Activated CD4-positive, alpha-beta T cell treated with anti-CD3 and anti-CD28 coated beads, Interleukin-2, amount 10 ng/mL, durations not matched to agents 7 days and 5 days (primary cell): ENCODE measurements at places on chromosomes 3 and 15. TPM values are rescaled to one million over a fixed set of nuclear protein-coding genes. Genes with fewer than 3 reads are reported as not detected.

The RPL32 gene
- total RNA-seq, result 2,113 TPM

The OXSM gene
- total RNA-seq, result 12.8 TPM

The PYGO1 gene
- 0.06 TPM for total RNA-seq

The P2RY13 gene
- total RNA-seq, result not detected

The MB21D2 gene
- total RNA-seq, result 6.6 TPM

The DPPA4 gene
- total RNA-seq, result not detected

The GOLGA6L7 gene
- not detected for total RNA-seq

The HHLA2 gene
- 3.0 TPM for total RNA-seq

The XCR1 gene
- not detected for total RNA-seq

The PXYLP1 gene
- total RNA-seq, result 11.9 TPM

The SELENOK gene
- total RNA-seq, result 48.0 TPM

The ASTE1 gene
- 15.1 TPM for total RNA-seq

The RHCG gene
- not detected for total RNA-seq

The KIF23 gene
- total RNA-seq, result 93.1 TPM

The ATP2B2 gene
- not detected for total RNA-seq

The P2RY12 gene
- not detected for total RNA-seq

The SLC35A5 gene
- total RNA-seq, result 28.1 TPM

The SHF gene
- 0.92 TPM for total RNA-seq

The GASK1A gene
- total RNA-seq, result not detected

The VGLL4 gene
- total RNA-seq, result 34.2 TPM

The UQCRC1 gene
- total RNA-seq, result 157 TPM

The USP13 gene
- 10.3 TPM for total RNA-seq

The EOMES gene
- 0.50 TPM for total RNA-seq

The SOX14 gene
- not detected for total RNA-seq

The CTSH gene
- total RNA-seq, result 54.8 TPM

The IL20RB gene
- total RNA-seq, result 1.2 TPM

The FAM107A gene
- not detected for total RNA-seq

The TMIE gene
- total RNA-seq, result 1.6 TPM

The CAPN7 gene
- 25.0 TPM for total RNA-seq

The ISG20 gene
- total RNA-seq, result 206 TPM

The AQP9 gene
- total RNA-seq, result not detected

The FRMD5 gene
- total RNA-seq, result not detected

The POLQ gene
- 29.0 TPM for total RNA-seq

The CLRN1 gene
- not detected for total RNA-seq

The HGD gene
- total RNA-seq, result 0.55 TPM

The CPA3 gene
- not detected for total RNA-seq

The CCDC191 gene
- total RNA-seq, result 3.2 TPM

The MAP1A gene
- 9.9 TPM for total RNA-seq

The CAV3 gene
- not detected for total RNA-seq

The SEMA6D gene
- not detected for total RNA-seq

The PARP6 gene
- 69.2 TPM for total RNA-seq

The TGM4 gene
- total RNA-seq, result not detected

The MYH15 gene
- 0.15 TPM for total RNA-seq

The CIB1 gene
- total RNA-seq, result 75.4 TPM

The GYG1 gene
- total RNA-seq, result 32.6 TPM

The GXYLT2 gene
- total RNA-seq, result not detected

The CHRNA5 gene
- 2.4 TPM for total RNA-seq

The VWA5B2 gene
- total RNA-seq, result not detected

The ALPK3 gene
- total RNA-seq, result 0.27 TPM

The TNK2 gene
- total RNA-seq, result 136 TPM

The PTX3 gene
- 0.40 TPM for total RNA-seq

The PGBD4 gene
- 4.1 TPM for total RNA-seq

The SLC12A8 gene
- 0.10 TPM for total RNA-seq

The LRRC2 gene
- 0.29 TPM for total RNA-seq

The SLC12A1 gene
- total RNA-seq, result not detected
